ENCODE measurements at places on chromosomes 5 and 9. TPM values are rescaled to one million over a fixed set of nuclear protein-coding genes. Genes with fewer than 3 reads are reported as not detected.

DNA sequence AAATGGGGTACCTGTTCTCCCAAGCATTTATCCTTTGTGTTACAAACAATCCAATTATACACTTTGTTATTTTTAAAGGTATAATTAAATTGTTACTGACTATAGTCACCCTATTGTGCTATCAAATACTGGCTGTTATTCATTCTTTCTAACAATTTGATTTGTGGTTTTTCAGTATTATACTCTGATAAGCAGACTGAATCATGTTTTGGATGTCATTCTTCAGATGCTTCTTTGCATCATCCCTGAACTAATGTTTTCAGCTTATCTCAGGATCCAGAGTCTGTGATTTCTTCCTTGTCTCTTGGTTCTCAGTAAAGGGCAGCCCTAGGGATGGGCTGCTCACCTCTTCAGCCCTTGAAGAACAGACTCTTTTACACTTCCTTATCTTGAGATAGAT lies 177.8 kb upstream of the SGCD start:
- DNase-seq, result no peak
- no peaks in the 10 kb centered on the region for H3K4me1 ChIP-seq
- H3K27ac ChIP-seq, result no peak overlapping the region
- no peaks in the 10 kb centered on the region for H3K27me3 ChIP-seq
- H3K4me3 ChIP-seq, result no peak overlapping the region

SLC44A1 gene
- 17.7 TPM for total RNA-seq

DNA sequence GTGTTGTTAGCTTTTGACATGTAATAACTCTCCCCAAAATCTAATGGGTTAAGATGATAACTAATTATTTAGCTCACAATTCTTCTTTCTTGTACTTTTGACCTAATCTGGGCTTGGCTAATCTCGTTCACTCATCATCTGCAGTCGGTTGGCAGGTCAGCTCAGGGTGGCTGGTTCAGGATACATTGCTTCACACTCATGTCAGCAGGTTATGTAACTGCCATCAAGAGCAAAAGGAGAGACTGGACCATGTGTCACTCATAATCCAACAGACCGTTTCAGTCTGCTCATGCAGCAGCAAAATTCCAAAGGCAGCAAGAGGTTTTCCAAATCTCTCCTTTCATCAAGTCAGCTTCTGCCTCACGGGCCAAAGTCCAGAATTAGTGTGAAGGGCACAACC lies 998.4 kb upstream of the CTNND2 start:
- H3K4me3 ChIP-seq, result no peak overlapping the region
- no peaks in the 10 kb centered on the region for H3K36me3 ChIP-seq
- H3K4me1 ChIP-seq, result no peaks in the 10 kb centered on the region
- no peak for DNase-seq
- H3K27ac ChIP-seq, result no peak overlapping the region

DNA sequence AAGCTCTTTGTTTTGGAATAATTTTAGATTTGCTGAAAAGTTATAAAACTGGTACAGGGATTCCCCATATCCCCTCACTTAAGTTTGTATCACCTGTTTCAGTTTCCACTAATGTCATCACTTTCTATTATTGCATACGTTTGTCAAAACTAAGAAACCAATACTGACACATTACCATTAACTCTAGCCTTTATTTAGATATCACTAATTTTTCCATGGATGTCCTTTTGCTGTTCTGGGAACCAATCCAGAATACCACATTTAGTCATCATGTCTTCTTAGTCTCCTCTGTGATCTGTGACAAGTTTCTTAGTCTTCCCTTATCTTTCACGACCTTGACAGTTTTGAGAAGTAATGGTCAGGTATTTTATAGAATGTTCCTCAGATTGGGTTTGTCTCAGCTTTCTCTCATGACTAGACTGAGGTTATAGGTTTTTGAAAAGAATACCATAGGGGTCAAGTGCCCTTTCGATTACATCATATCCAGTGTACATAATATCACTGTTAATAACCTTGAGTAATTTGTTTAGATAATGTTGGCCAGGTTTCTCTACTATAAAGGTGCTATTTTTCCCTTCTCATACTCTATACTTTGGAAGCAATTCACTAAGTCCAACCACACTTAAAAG lies 51.9 kb upstream of the NMUR2 start:
- no peak for DNase-seq
- no peaks in the 10 kb centered on the region for H3K27me3 ChIP-seq
- no peak overlapping the region for H3K4me3 ChIP-seq
- no peak overlapping the region for H3K27ac ChIP-seq
- peaks cover 2% of the 10 kb centered on the region for H3K4me1 ChIP-seq
- H3K36me3 ChIP-seq, result no peaks in the 10 kb centered on the region

GMCL2 gene
- total RNA-seq, result not detected

DNA sequence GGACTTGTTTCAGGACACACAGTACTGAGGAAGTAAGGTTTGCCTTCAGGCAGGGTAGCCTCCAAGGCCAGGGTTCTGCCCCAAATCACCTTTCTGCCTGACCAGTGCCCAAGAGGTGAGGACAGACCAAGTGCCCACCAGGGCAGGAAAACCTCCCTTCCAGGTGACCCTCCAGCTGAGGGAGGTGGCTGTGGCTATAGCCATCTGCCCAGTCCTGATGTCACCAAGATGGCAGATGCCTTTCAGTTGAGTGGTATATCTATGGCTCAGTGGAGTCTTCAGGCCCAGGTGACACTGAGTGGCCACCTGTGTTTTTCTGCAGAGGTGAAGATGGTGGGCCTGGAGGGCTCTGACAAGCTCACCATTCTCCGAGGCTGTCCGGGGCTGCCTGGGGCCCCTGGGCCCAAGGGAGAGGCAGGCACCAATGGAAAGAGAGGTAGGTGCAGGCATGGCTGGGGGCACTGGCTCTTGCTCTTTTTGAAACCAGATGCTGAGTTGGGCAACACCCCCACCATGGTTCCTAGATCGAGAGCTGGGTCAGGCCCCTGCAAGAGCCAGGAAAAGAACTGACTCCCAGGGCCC lies 1.7 kb downstream of the FCN2 start:
- no peak for DNase-seq
- no peaks in the 10 kb centered on the region for H3K27me3 ChIP-seq
- H3K4me1 ChIP-seq, result no peaks in the 10 kb centered on the region
- H3K36me3 ChIP-seq, result no peaks in the 10 kb centered on the region

All from B cell (primary cell).